SK-N-SH (cell line): ENCODE measurements at places on chromosomes 7 and 10. TPM values are rescaled to one million over a fixed set of nuclear protein-coding genes. Genes with fewer than 3 reads are reported as not detected.

DNA sequence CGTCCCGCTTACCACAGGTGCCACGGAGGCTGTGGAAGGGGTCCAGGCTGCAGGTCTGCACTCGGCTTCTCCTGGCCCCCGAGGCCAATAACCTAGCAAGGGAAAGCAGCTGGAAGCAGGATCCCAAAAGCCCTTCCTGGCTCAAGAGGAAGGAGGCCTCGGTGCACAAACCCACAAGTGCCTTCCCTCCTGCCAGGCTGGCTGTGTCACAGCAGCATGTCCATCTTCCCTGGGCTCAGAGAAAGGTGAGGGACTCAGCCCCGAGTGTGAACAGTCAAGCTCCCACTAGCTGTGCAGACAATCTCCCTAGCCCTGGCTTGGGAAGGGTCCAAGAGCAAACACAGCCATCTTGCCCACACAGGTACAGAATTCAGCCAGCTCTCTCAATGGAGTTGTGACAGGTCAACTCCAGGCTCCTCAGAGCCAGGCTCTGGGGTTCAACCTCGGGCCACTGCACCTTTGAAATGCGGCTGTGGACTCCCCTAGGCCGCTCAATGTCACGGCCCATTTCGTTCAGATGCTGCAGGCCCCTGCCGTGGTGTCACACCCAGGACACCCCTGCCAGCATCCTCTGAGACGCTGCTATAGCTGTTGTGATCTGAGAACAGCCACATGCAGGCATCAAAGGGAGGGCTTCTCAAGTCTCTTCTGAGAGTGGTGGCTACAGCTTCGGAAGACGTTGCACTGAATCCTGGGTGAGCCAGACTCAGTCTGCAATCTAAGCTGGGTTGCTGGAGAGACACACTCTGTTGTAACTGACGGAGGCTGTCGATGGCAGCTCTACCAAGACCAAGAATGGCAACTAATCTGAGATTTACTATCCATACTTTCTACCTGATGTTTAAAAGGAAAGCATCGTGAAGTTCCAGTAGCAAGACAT, 137.9 kb downstream of the DIP2C start:
- DNase-seq: no peak

- peak; percentile 52 for DNase-seq
These were observed 152.0 kb downstream of the CCDC3 start for GRCh38 chr10:12849319-12850181.

GRCh38 chr7:25952261-25953057, 199.5 kb upstream of the NFE2L3 start:
- no peak for DNase-seq

DNA sequence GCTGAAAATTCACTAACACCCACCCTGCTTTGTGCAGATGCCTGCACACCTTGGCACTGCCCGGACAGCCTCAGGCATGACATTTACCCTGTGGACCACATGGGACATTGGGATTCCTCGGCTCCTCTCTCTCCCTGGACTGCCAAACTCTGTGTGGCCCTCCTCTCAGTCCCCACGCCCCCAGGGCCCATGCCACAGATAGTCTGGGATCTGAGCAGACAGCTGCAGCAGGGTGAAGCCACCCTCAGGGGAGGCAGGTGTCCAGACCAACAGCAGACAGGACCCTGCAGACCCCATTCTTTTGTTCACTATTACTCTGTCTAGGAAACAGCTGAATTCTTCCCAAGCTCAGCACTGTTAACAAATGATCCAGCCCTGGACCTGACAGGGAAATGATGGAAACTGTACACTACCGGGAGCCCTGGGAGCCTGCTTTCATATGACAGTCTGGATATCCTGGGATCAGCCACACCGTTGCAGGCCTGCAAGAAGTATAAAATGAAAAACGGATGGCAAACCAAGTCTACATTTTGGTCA, 83.4 kb downstream of the VOPP1 start:
- DNase-seq: peak; percentile 66

- no peak for DNase-seq
These were observed 1.9 kb downstream of the NRCAM start for GRCh38 chr7:108454317-108454673.

GRCh38 chr10:68492118-68492517, 20.3 kb upstream of the DNA2 start:
- no peak for DNase-seq

GRCh38 chr10:56142092-56142728, 218.8 kb downstream of the ZWINT start:
- no peak for DNase-seq

DNA sequence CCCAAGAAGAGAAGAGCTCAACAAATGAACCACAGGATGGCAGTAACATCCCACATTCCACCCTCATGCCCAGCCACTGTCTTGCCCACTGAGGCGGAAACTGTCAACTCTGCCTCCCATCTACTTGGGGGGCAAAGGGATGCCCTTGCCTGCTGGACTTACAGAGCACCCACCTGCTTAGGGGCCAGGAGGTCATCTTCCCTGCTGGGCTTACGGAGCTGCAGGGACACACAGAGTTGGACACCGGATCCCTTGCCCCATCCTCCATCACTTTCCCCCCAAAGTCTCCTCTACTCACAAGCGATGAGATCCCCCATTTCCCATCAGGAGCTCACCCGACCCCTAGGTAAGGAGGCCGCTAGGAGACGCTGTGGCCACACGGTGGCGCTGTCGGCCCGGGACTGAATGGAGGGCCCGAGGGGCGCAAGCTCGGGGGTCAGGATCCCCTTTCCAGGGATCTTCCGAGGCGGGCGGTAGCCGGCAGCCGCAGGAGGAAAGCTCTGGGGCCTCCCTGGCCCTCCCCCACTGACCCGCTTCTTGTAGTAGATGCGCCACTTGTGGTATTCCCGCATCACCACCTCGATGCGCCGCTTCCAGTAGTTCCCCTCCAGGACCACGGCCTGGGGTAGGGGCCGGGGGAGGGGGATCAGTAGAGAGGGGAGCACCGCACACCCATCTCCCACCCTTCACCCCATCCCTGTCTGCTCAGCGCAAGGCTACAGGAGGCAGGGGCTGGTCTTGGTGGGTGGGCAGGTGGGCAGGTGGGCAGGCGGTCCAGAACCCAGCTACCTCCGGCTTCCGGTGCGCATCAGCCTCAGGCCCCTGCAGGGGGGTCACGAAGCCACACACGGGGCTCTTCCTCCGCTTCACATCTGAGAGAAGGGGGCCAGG, 17.3 kb downstream of the MLXIPL start:
- DNase-seq: peak; percentile 98

DNA sequence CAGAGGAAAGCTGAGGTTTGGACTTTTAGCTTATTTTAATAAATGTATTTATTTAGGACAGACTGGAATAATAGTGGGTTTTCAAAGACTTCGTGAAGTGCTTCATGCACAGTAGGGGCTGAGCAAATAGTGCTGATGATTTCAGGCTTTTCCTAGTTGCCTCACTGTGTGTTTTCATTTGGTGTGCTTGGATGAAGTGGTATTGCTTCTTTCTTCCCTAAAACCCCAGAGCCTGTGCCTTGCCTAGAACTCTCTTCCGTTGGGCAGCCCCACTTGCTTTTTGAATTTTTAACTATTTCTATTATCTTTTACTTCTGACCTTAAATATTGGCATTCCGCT, 49.6 kb downstream of the ARID5B start:
- no peak for DNase-seq

DNA sequence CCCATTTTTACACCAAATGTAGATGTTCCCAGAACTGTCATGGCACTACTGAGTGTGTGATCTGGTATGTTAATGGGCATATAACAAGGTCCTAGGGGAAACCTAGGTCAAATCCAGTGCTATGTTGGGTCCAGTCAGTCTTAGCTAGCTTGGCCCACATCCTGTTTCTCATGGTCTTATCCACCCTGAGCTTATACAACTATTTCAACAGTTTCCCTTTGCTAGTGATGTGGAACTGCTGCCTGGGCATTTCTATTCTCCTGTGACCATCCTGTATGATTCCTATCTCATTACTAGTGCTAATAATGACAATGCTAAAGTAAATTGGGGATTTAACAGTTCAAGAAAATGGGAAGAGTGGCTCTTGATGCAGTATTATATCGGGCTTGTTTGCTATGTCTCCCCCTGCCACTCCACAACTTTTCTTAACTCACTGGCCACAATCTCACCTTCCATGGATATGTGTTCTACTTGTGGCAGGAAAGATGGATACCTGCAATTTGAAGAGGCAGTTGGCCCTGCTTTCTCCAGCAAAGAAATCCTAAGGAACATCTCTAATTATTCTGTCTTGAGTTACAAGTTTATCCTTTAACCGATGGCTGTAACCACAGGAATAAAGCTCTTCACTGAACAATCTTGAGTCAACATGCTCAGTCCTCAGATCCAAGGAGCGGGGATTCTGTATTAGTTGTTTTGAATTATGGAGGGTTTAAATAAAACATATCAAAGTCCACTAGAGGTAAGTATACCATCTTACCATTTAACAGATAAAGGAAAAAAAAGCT, 707.8 kb downstream of the XPNPEP1 start:
- DNase-seq: no peak

GRCh38 chr7:155846936-155847335, 34.7 kb upstream of the SHH start:
- no peak for DNase-seq

GRCh38 chr7:3327099-3327498, 26.0 kb downstream of the SDK1 start:
- no peak for DNase-seq

GRCh38 chr7:8320174-8320573, 58.2 kb upstream of the ICA1 start:
- no peak for DNase-seq

DNA sequence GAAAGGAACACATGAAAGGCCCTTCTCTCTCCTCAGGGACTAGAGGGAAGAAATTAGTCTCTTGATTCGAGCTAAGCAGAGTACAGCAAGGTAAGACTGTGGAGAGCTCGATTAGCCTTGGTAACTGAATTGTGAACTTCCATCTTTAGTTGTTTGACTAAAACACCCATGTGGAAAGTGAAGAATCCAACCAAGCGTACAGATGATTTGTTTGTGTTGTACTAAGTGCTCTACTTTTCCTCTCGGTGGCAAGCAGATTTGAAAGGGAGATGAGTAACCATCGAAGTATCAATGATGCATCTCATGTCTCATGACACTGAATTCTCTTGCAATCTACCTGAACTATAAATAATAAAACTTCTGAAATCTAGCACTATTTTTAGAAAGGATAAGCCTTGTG, 80.7 kb downstream of the FZD1 start:
- DNase-seq: no peak

DNA sequence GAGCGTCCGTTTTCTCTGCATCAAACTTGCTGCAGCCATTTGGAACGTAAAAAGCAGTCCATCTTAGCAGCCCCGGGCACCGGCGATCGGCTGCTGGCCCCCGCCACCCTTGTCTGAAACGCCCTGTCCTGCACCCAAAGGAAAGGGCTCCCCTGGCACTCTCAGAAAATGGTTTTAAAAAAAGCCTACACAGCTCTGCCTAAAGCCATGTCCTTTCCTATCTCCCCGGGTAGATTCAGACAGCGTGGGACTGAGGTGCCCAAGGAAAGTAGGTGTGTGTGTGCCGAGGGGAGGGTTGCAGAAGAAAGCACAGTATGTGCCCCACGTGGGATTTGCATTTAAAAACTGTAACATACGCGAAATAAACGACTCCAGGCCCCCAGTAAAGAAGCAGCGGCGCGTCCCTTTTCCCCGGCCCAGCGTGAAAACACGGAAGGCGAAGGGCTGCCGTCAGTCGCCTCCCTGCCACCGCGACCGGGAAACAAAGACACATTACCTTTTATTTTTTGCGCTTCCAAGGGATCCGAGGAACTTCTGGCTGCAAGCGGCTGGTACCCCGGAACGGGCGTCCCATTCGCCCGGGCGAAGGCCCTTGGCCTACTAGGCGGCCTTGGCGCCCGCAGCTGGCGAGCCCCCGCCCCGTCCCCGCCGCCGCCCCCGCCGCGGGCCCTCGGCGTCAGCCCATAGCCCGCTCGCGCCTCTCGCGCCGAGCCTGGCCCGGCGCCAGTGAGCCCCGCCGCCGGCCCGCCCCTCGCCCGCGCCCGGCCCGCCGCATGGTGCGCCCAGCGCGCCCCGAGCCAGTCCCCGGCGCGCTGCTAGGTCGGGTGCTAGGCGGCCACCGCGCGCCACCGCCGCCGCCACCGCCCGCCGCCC, 304.6 kb downstream of the PRPF18 start:
- peak; percentile 93 for DNase-seq

DNA sequence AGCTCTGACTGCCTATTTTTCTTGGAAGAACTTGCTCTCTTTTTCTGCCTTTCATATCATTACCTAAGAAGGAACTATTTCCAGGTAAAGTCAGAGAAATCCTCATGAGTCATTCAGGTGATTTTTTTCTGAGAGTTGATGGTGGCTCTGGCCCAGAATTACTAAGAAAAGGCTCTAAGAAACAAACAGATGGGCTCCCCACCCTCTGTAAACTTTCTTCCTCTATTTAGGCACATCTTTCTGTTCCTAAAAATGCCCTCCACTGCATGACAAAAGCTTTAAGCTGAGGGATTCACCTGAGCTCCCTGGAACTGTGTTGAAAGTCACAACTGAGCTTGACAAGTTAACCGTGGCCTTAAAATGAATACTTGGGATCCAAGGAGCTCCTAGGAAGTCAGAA, 1.6 kb downstream of the OLAH start:
- no peak for DNase-seq

DNA sequence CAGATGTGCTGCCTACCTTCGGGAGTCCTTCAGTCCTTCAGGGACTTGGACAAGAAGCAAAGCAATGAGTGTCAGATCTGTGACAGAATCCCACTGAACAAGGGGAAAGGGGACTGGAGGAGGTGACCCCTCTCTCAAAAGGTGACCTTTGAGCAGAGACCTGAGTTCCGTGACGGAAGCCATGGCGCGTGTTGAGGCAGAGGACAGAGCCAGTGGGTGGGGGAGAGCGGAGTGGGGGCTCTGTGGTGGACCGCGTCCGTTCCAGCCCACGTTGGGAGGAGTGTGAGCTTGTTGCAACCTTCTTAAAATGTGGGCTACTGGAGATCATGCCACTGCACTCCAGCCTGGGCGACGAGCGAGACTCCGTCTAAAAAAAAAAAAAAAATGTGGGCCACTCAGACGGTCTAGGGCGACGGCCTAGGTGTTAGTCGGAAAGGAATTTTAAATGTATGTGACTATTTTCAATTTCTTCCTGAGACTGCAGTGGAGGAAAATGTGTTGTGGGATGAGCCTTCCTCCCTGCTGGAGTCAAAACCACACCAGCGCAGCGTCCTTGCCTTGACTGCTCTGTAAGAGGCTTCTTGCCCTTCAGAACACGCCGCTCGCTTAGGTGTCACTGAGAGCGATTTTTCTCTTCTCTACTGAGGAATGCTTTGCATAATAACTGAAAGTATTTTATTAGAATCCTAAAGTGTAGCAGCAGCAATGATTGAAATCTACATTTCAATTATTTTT, 272.7 kb downstream of the CELF2 start:
- no peak for DNase-seq

GRCh38 chr10:93816123-93816747, 58.5 kb downstream of the LGI1 start:
- peak; percentile 66 for DNase-seq

- no peak for DNase-seq
These were observed 25.8 kb upstream of the PIP4K2A start for GRCh38 chr10:22740180-22740579.

TSPAN33 gene
- polyA plus RNA-seq: 6.9 and 7.2 TPM in 2 replicates

FBXL13 gene
- polyA plus RNA-seq: 1.1 and 2.0 TPM in 2 replicates

CTAGE15 gene
- polyA plus RNA-seq: 0.07 TPM in 1 of 2 replicates, not detected in the other

C10orf71 gene
- polyA plus RNA-seq: not detected in 2 replicates

DCLRE1A gene
- polyA plus RNA-seq: 2.6 and 4.0 TPM in 2 replicates

RTKN2 gene
- polyA plus RNA-seq: 1.4 and 1.5 TPM in 2 replicates

MLXIPL gene
- 0.21 and 0.32 TPM in 2 replicates for polyA plus RNA-seq

NOD1 gene
- polyA plus RNA-seq: 5.5 and 5.6 TPM in 2 replicates

GNG11 gene
- 9.8 and 11.5 TPM in 2 replicates for polyA plus RNA-seq

ECHDC3 gene
- polyA plus RNA-seq: 10.5 and 13.5 TPM in 2 replicates

CH25H gene
- not detected in 2 replicates for polyA plus RNA-seq

POU6F2 gene
- under 0.01 TPM in 1 of 2 replicates, not detected in the other for polyA plus RNA-seq

TRIM4 gene
- 6.6 and 7.6 TPM in 2 replicates for polyA plus RNA-seq

LLCFC1 gene
- polyA plus RNA-seq: not detected in 2 replicates
